ENCODE measurements at places on chromosomes 4 and X. TPM values are rescaled to one million over a fixed set of nuclear protein-coding genes. Genes with fewer than 3 reads are reported as not detected.
A peak's percentile ranks its signal among the peaks of the same experiment; 100 is the strongest.

DNA sequence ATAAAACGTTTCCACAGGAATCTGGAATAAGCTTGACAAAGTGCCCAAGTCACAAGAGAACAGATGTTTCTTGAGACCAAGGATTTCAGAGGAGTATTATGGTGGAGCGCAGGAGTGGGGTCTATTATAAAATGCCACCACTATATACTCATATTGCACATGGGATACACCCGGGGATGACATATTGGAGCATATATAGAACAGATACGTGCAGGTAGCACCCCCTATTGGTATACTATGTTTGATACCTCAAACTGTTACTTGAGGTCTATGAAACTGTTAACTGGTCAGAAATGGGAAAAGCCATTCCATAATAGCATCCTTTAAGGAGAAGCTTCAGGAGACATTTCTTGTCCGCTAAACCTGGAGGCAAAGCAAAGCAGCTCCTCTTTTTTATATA, 86.0 kb downstream of the PCYT1B start:
- no peak for DNase-seq
- H3K4me3 ChIP-seq: no peak overlapping the region
- no peaks in the 10 kb centered on the region for H3K27me3 ChIP-seq
- no peaks in the 10 kb centered on the region for H3K36me3 ChIP-seq
- H3K4me1 ChIP-seq: no peaks in the 10 kb centered on the region

GRCh38 chrX:56783450-56783831, 54.4 kb downstream of the NBDY start:
- no peaks in the 10 kb centered on the region for H3K4me1 ChIP-seq
- DNase-seq: no peak
- no peak overlapping the region for H3K4me3 ChIP-seq
- H3K36me3 ChIP-seq: no peaks in the 10 kb centered on the region
- H3K27me3 ChIP-seq: no peaks in the 10 kb centered on the region

DNA sequence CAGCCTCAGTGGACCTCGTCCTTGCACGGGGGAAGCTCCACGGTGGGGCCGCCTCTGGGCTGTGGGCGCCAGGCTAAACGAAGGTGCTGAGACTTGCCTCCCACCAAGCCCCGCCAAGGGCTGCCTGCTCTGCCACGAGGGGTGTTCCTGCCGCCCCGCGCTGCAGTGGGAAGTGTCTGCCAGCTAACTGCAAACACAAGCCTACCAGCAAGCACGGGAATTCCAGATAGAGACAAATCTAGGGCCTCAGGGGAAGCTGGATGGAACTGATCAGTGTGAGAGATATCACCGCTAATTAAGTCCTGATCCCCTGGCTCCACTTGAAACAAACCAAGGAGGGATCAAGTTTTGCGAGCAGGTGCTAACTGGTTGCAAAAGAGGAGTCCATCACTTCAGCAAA, 181.6 kb upstream of the LEF1 start:
- no peak overlapping the region for H3K4me3 ChIP-seq
- no peak overlapping the region for H3K27ac ChIP-seq
- no peaks in the 10 kb centered on the region for H3K4me1 ChIP-seq
- DNase-seq: no peak

- H3K4me1 ChIP-seq: no peaks in the 10 kb centered on the region
- no peak for DNase-seq
- H3K4me3 ChIP-seq: no peak overlapping the region
- no peak overlapping the region for H3K27ac ChIP-seq
- no peaks in the 10 kb centered on the region for H3K36me3 ChIP-seq
- no peaks in the 10 kb centered on the region for H3K27me3 ChIP-seq
Observed at GRCh38 chr4:68872643-68873502, 57.1 kb downstream of the UGT2B10 start.

DNA sequence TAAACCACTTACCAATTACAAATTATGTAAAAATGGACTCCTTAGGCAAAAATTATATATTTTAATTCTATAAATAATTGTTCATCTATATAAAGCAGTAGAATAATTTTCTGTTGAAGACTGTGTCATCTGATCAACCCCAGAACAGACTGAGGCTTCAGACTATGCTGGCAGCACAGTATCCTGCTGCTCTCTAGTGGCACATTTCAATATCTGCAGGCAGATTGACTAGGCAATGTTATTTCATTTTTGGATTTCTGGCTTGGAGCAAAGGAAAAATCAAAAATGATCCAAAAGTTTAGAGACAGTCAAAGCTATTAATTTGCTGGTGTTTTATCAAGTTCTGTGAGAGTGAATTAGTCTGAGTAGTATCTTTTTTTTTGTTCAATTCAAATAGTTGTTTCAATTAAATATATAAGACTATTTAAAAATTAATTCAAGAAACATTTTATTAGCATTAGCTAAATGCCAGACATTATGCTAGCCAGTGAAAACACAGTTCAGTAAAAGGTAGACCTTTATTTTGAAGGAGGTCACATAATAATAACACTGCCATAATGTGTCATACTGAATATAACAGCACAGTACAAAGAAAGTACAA, 21.3 kb upstream of the SULT1E1 start:
- no peak overlapping the region for H3K4me3 ChIP-seq
- no peaks in the 10 kb centered on the region for H3K36me3 ChIP-seq
- H3K27me3 ChIP-seq: no peaks in the 10 kb centered on the region
- DNase-seq: no peak

DNA sequence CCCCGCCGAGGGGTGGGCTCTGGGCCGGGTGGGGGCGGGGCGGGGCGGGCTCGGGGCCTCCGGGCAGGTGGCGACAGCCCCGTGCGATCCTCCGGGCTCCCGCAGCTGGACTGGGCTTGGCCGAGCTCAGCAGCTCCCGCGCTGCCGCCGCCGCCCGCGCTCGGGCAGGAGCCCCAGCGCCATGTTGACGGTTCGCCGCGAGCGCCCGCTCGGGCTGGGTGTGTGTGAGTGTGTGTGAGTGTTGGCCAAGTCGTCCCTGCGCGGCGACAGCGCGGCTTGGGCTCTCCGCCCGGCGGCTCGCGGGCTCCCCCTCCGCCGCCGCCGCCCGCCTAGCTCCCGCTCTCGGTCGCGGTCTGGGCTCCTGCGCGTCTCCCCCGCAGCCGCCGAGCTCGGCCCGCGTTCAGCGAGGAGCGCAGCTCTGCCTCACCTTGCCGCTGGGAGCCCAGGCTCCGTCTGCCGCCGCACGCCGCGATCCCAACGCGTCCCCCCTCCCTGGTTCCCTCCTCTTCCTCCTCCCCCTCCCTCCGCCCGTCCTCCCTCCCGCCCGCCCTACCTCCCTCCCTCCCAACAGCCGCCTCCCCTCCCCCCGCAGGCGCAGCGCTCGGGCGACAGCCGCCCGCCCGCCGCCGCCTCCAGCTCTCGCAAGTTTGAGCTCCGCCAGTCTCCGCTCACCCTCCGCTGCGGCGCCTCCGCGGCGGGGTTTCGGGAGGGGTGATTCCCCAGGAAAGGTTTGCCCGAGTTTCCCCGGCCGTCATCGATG, at the start of gene BCOR:
Gene BCOR (minus strand): TSS at position 455 of the 760 bp plus-strand sequence. CDS start 20,029 bp downstream, outside the sequence.
- H3K4me1 ChIP-seq: peaks cover 18% of the 10 kb centered on the region
- H3K27ac ChIP-seq: peak within 1 kb of the TSS; percentile 83
- no peak for DNase-seq
- H3K36me3 ChIP-seq: no peaks in the 10 kb centered on the region
- no peaks in the 10 kb centered on the region for H3K27me3 ChIP-seq
- H3K4me3 ChIP-seq: peak within 1 kb of the TSS; percentile 80

DNA sequence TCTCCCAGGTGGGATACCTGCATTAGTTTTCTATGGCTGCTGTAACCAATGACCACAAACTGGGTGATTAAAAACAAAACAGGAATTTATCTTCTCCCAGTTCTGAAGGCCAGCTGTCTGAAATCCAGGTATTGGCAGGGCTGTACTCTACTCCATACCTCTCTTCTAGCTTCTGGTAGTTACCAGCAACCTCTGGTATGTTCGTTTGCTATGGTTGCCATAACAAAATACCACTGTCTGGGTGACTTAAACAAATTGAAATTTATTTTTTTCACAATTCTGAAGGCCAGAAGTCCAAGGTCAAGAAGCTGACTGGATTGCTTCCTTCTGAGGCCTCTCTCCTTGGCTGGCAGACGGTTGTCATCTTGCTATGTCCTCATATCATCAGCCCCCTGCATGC, 642.1 kb upstream of the TENM3 start:
- H3K4me3 ChIP-seq: no peak overlapping the region
- H3K27ac ChIP-seq: no peak overlapping the region
- no peak for DNase-seq
- H3K27me3 ChIP-seq: no peaks in the 10 kb centered on the region

- H3K36me3 ChIP-seq: no peaks in the 10 kb centered on the region
- no peak overlapping the region for H3K27ac ChIP-seq
- H3K27me3 ChIP-seq: no peaks in the 10 kb centered on the region
- no peak for DNase-seq
- no peak overlapping the region for H3K4me3 ChIP-seq
Observed at GRCh38 chr4:166498546-166498945, 625.5 kb downstream of the TLL1 start.

DNA sequence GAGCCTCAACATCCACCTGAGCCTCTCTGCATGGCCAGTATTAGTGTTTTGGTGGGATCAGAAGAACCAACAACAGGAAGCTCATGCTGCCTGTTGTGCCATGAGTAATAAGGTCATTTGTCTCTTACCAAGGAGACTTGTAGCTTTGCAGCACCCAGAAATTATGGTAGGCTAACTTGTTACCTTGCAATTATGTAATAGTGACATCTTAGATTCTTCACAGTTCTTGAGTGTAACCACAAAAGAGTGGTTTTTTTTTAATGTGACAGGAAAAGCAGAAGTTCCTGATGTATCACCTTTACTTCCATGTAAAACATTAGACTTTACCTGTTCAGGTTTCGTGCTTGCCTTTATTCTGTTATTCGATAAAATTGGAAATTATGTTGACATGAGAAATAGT, 263.9 kb upstream of the CXXC4 start:
- H3K36me3 ChIP-seq: no peaks in the 10 kb centered on the region
- H3K4me3 ChIP-seq: no peak overlapping the region

- peaks cover 8% of the 10 kb centered on the region for H3K36me3 ChIP-seq
- peaks cover 8% of the 10 kb centered on the region for H3K4me1 ChIP-seq
- H3K27ac ChIP-seq: no peak overlapping the region
- no peak overlapping the region for H3K4me3 ChIP-seq
- DNase-seq: no peak
Observed at GRCh38 chr4:8478371-8478770, 37.8 kb downstream of the TRMT44 start.

DNA sequence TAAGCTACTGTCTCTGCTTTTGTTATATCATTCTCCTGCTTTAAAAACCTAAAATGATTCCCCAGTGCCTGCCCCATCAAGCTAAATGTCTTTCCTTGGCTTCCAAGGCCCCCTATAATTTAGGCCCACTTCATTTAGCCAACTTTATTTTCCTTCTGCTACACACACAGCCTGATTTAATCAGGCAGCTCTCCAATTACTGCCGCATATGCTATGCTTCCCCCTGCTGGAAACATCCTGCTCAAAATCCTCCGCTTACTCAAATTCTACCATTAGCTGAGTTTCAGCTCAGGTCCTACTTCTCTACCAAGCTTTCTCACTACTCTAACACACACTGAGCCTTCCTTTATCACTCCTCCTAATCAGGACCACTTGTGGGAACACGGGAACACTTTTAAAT, 17.0 kb downstream of the LAMP2 start:
- no peak overlapping the region for H3K27ac ChIP-seq
- no peaks in the 10 kb centered on the region for H3K4me1 ChIP-seq
- H3K27me3 ChIP-seq: no peaks in the 10 kb centered on the region
- no peak overlapping the region for H3K4me3 ChIP-seq
- DNase-seq: no peak
- H3K36me3 ChIP-seq: peaks cover 3% of the 10 kb centered on the region

GRCh38 chrX:129665916-129666644, 11.3 kb upstream of the APLN start:
- no peak overlapping the region for H3K4me3 ChIP-seq
- H3K27me3 ChIP-seq: no peaks in the 10 kb centered on the region
- H3K4me1 ChIP-seq: peaks cover 10% of the 10 kb centered on the region
- no peaks in the 10 kb centered on the region for H3K36me3 ChIP-seq

DNA sequence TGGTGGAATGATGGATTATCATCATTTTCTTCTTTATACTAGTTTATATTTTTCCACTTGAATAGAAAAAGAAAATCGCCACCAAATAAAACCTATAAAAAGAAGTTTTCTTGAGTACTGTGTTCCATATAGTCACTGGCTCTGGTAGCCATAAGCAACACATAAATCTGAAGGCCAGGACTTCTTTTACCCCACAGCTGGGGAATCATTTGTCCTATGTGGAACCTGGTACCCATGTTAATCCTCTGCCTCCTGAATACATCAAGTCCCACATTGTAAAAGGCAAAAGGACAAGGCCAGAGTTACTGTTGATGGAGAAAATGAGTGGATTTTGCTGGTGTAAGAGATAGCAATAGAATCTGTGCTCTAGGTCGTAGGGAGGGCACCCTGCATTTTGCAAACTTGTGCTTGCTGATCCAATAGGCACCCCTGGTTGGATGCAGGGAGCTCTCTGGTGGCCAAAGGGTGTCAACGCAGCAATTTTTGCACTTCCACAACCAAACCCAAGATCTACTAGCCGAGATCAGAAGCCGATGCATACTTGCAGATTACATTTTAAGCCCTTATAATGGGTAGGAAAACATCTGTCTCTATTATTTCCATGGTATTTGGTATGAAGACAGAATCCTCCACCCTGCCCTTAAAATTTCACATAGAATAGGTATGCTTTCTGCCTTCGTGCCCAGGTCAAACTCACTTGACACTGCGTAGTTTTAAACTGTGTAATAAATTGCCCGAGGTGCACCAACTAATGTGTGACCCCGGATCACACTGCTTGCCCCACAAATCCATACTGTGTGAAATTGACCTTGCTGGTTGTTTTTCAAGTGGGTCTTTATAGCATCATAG, 146.2 kb upstream of the SCML1 start:
- peak overlapping the region; percentile 47 for H3K27ac ChIP-seq
- H3K4me3 ChIP-seq: peak overlapping the region; percentile 64
- no peak for DNase-seq
- no peaks in the 10 kb centered on the region for H3K27me3 ChIP-seq

- H3K36me3 ChIP-seq: no peaks in the 10 kb centered on the region
- H3K4me1 ChIP-seq: no peaks in the 10 kb centered on the region
- H3K27me3 ChIP-seq: no peaks in the 10 kb centered on the region
- DNase-seq: no peak
- no peak overlapping the region for H3K4me3 ChIP-seq
Observed at GRCh38 chr4:108107101-108107500, 61.6 kb downstream of the LEF1 start.

- no peaks in the 10 kb centered on the region for H3K27me3 ChIP-seq
- peak overlapping the region; percentile 63 for H3K27ac ChIP-seq
- H3K36me3 ChIP-seq: no peaks in the 10 kb centered on the region
- H3K4me1 ChIP-seq: peaks cover 11% of the 10 kb centered on the region
Observed at GRCh38 chr4:14719053-14719452, 283.2 kb upstream of the CPEB2 start.

- DNase-seq: no peak
- H3K27me3 ChIP-seq: no peaks in the 10 kb centered on the region
- H3K36me3 ChIP-seq: no peaks in the 10 kb centered on the region
- H3K4me3 ChIP-seq: no peak overlapping the region
- no peak overlapping the region for H3K27ac ChIP-seq
- H3K4me1 ChIP-seq: no peaks in the 10 kb centered on the region
Observed at GRCh38 chr4:151524610-151525009, 115.6 kb downstream of the FHIP1A start.

MAGEC2 gene
- total RNA-seq: not detected

FMR1NB gene
- total RNA-seq: not detected

SPON2 gene
- total RNA-seq: 18.4 TPM

FAM47E gene
- 0.54 TPM for total RNA-seq

MTM1 gene
- total RNA-seq: 21.4 TPM

PTPN13 gene
- 18.6 TPM for total RNA-seq

KDR gene
- total RNA-seq: 10.0 TPM

PHOX2B gene
- total RNA-seq: not detected

PRPS1 gene
- 34.0 TPM for total RNA-seq

BMPR1B gene
- total RNA-seq: 19.5 TPM

PPP4R3C gene
- total RNA-seq: not detected

PDLIM3 gene
- 835 TPM for total RNA-seq

CSAG1 gene
- not detected for total RNA-seq
